Ammon's horn (tissue), 1 donor: ENCODE measurements at places on chromosomes 6 and 20.
A peak's percentile ranks its signal among the peaks of the same experiment; 100 is the strongest.

- DNase-seq, result no peak
These were observed 5.5 kb upstream of the NEDD9 start for GRCh38 chr6:11237956-11238355.

- no peak for DNase-seq
These were observed 98.4 kb downstream of the SNX5 start for GRCh38 chr20:17870086-17870740.

DNA sequence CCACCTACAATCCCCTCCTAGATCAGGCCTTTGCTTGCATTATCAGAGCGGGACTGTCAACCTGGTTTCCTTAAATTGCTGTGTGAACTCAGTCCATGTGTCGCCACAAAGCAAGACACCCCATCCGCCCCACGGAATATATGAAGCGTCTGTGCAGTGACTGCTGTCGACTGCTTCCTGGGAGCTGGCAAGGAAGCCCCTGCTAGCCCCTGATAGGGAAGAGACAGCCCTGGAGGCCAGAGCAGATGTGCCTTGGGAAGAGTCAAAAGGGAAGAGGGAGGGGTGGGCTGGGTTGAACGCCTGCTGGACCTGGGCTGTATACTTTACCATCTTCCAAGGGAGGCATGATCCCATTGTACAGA is 44.1 kb upstream of the APCDD1L start:
- no peak for DNase-seq

GRCh38 chr6:132693478-132693877 is 20.4 kb downstream of the VNN1 start:
- DNase-seq, result no peak

GRCh38 chr20:25285091-25285647 is 37.3 kb downstream of the PYGB start:
- no peak for DNase-seq

GRCh38 chr6:111817451-111818120 is 55.7 kb downstream of the FYN start:
- peak; percentile 90 for DNase-seq

DNA sequence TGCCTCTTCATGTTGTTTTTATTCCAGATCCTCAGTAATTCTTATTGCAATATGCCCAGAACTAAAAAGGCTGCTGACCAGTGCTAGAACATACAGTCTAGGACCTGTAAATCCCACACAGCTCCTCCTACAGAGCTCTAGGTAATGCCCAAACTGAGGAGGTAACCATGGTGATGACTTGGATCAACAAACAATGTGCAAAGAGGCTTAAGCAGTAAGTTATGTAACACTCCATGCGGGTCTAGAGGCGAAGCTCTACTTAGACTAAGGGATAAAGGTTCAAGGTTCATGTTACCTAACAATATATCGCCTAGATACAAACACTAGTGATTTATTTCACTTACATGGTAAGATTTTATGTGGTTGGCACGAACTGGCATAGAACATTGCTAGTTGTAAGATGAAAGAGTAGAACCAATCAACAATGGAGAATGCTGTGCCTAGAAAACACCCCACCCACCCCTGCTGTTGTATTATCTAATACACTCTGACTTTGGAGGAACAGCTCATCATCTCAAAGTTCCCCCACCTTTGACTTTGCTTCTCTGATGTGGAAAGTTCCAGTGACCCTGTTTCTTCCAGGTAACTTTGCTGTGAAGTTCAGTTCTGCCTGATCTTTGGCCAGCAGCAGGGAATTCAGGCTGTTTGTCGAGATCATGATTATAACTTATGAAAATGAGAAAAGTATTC is 242.4 kb downstream of the ALDH8A1 start:
- peak; percentile 40 for DNase-seq

GRCh38 chr6:166251655-166252054 is 56.5 kb downstream of the PRR18 start:
- DNase-seq, result no peak

DNA sequence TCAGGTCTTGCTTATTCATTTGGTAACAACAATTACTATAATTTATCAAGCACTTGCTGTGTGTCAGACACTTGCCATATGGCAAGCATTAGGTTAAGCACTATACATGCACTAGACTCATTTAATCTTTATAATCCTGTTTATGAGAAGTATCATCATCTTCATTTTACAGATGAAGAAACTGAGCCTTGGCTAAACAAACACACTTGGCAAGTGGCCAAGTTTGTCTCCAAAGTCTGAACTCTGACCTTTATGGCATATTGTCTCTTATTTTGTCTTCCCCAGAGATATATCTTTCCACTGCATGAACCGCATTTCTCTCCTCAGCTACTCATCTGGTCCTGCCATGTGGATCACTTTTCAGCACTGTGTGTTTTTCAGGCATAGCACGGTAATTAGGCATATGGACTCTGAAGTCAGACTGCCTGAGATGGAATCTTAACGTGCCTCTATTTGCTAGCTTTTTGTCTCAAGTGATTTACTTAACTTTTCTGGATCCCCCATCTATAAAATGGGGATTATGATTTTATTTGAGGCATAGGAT is 4.7 kb downstream of the ADGRF5 start:
- DNase-seq, result no peak

DNA sequence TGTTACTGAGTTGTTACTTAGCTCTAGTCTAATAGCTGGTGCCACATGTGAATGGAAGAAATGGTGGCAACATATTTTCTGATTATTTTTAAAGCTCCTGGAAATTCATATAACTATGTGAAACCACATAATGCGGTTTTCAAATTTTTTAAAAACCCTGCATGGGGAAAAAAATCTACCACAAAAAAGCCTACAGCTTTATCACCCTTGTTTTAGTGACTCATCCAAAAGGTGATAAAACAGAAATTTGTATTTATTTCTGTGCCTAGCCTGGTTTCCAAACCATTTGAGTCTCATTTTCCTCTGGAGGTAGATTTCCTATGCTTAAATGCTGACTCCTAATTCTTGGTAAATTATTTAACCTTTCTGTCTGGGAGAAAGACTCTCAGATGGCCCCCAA is 5.4 kb upstream of the FBXO30 start:
- DNase-seq, result no peak

DNA sequence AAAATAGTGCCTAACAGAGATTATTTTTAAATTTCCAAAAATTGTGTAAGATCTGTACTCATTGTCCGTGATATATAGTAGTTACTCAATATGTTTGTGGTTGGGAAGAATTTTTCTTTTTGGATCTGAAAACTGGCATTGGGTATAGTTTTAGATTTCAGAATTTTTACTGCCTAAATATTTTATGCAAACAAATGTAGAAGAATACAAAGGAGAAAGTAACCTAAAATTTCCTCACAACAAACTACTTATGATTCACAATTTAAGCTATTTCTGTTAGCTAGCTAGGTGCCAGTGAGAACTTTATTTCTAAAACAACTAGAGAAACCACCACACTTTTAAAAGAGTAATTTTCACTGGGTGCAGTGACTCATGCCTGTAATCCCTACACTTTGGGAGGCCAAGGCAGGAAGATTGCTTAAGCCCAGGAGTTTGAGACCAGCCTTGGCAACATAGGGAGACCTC is 38.8 kb downstream of the SESN1 start:
- no peak for DNase-seq

GRCh38 chr6:143295932-143296331 is 154.6 kb downstream of the ADAT2 start:
- no peak for DNase-seq

- DNase-seq, result no peak
These were observed 7.9 kb downstream of the TMEM63B start for GRCh38 chr6:44135173-44135758.

DNA sequence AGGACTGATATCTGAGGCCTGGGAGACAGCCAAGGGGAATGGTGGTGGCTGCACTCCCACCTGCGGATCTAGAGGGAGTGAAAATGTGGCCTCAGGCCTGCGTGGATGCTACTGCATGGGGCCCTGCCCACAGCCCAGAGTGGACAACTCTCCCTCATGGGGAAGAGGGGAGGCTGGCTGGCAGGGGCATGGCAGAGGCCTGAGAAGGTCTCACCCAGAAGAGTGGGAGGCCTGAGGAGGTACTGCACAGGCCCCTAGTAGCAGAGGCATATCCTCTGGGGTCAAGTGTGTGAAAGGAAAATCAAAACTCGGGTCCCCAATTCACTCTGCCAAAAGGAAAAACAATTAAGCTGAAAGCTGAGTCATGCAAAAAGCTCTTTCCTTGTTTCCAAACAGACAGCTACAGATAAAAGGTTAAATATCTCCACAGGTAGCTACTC is 158.2 kb downstream of the AKAP7 start:
- no peak for DNase-seq

DNA sequence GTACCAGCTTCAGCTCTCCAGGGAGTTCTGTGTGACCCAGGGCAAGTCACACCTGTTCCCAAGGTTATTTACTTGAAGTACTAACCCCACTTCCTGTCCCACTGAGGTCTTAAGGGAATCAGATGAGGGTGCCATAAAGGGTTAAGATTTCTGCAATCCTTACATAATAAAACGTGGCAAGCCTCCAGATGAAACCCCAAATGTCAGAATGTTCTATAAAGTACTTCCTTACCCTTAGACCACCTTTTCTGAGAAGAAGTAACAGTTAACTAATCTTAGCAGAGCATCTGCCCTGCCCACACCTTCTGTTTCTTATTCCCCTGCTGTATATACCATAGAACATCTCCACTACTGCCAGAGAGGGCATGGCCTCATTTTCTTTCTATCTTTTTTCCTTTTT is 6.0 kb upstream of the AVP start:
- DNase-seq, result no peak

DNA sequence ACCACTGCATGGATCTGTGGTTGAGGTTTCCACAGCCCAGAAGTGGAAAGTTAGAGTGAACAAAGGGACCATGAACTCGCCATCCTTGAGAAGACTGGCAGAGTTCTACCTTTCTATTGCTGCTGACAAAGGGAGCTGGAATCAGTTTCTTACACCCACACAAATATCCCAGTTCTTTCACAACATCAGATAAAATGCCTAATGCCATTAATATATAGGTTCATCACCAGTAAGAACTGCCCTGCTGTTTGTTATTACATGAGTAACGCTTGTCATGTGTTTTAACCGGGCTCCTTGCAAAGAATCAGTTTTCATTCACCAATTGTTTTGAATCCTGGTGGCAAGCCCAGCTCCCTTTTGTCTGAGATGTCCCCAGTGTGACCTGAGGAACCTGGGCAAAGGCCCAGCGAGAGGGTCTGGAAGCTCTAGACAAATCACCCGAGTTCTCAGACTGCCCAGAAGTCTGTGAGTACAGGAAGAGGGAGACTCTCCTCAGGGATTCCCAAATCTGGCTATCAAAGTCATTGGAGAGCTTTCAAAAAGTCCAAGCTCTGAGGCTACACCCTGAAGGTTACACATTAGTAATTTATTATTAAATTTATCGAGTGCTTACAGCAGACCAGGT is 7.5 kb upstream of the CD164 start:
- DNase-seq, result no peak

DNA sequence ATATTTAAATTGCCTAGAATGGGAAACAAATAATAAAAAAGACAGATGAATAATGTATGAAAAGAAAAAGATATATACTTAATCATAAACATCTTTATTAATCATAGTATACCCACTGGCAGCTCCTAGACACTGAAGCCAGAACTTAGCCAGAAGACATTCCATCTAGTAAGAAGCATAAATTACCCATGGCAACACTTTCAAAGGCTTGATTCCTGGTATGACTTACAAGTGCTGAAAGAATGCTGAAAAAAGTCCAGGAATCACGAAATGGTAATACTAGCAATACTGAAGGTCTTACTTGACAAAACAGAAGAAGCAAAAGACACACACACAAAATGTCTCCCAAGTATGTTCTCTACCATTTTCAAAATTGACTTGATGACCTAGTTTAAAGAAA is 38.0 kb downstream of the RWDD2A start:
- DNase-seq, result no peak

- no peak for DNase-seq
These were observed 42.7 kb downstream of the MGME1 start for GRCh38 chr20:18011482-18011881.

DNA sequence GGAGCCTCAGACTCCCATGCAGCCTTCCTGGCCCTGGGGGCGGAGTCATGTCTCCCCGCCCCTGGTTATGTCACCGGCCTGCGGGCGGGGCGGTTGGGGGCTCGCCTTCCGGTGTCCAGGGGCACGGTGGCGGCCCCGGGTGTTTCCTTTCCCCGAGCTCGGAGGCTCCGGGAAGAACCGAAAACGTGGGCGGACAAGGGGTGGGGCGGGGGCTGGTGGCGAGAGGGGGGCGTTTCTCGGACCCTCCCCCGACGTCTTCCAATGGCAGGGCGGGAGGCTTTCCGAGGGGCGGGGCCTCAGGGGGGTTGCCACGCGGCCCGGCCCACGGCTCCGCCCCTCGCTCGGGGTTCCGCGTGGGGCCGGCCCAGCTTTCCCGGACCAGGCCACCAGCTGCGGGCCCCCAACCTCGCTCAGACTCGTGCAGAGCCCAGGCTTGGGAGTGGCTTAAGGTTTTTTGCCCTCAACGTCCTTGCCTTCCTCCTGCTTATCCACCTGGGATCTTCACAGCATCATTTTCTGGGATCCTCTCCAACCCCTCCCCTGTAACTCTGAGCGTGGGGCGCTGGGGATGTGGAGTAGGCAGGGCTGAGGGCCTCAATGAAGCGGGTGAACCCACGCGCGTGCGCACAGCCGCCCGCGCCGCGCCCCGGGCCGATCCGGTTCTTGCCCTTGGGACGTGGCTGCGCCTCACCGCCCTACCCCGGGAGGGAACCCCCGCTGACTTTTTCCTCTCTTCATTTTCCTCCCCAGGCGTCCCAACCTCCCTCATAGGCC is 2.1 kb upstream of the NRN1 start:
- peak; percentile 76 for DNase-seq

DNA sequence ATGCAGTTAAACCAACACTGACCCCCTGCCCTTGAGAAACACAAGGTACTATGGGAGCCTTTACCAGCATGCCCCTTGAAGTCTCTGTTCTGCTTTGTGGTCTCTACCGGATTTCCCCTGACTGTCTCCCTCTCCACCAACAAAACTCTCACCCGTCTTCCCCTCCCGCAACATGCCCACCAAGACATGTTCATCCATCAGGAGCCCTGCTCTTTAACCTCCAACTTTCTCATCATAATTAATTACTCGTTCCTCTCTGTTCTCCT is 1.1 kb downstream of the ZNF165 start:
- peak; percentile 30 for DNase-seq

GRCh38 chr6:124995131-124995530 is 32.9 kb downstream of the RNF217 start:
- DNase-seq, result no peak

- DNase-seq, result no peak
These were observed 822 bp downstream of the RAB22A start for GRCh38 chr20:58310291-58310782.

DNA sequence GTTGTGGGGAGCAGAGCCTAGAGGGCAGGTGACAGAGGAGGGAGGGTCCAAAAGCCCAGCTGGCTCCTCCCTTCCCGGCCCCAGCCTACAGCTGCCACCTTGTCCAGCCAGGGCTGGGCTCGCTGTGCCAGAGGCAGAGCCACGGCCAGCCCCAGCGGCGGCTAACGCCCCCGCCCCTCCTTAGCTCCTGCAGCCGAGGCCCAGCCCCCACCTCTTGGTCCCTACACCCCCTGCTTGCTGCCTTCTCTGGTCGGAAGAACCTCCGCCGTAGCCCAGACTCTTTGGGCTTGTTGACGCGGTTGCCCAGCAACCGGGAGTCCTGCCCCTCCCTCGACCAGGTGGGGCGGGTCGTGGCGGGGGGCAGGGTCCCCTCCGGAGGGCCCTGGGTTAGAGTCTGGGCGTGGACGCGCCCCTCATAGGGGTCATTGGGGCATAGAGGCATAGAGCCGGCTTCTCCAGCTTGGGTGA is 521 bp upstream of the LKAAEAR1 start:
- no peak for DNase-seq
